Cortex of kidney (tissue), 1 donor: ENCODE measurements at places on chromosomes 5 and 9.

GRCh38 chr9:29325894-29326293, 1752.6 kb upstream of the C9orf72 start:
- no peak for DNase-seq

- no peak for DNase-seq
Observed at GRCh38 chr9:6133346-6134063, 82.1 kb upstream of the IL33 start.

DNA sequence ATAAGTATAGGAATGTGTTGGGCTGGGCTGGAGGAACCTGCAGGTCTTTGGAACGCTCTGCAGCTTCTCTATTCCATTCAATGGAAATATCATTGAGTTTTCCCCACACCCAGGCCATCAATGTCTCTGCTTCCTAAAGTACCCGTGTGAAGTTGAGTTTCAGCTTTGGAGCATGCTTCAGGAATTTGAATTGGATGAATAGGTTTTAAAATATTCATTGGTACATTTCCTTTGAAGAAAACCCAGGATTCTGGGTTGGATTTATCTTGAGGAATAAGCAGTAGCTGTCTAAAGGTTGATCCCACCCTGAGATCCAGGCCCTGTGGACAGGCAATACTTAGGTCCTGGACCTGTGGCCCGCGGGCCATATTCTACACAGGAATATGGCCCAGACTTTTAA, 37.3 kb downstream of the INSYN2B start:
- no peak for DNase-seq

- no peak for DNase-seq
Observed at GRCh38 chr9:4973246-4973645, 11.8 kb upstream of the JAK2 start.

- DNase-seq = no peak
Observed at GRCh38 chr9:15229409-15229808, 77.6 kb downstream of the TTC39B start.

DNA sequence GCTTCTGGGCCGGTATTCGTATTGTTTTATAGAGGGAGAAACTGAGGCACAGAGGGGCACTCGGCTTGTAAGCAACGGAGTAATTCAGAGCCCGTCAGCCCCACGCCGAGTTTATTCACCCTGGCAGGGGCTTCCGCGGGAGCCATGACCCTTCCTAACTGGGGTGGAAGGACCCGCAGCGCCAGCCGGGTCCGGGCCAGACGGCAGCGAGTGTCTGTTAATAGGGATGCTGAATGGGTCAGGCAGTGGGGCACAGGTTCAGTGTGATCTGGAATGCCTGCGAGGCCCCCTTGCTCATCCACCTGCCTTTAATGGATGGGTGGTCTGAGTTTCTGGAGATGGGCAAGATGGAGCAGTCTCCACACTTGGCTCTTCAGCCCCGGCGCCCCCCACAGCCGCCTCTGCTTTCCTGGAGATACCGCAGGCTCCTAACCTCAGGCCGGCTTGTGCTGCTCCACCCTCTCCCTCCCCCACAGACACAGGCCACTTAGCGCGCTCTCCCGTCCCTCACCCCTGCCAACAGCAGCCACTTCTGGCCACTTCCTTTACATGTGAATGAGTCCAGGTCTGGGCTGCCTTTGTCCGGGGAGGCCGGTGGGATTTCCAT, 147.1 kb downstream of the ERCC6L2 start:
- no peak for DNase-seq

DNA sequence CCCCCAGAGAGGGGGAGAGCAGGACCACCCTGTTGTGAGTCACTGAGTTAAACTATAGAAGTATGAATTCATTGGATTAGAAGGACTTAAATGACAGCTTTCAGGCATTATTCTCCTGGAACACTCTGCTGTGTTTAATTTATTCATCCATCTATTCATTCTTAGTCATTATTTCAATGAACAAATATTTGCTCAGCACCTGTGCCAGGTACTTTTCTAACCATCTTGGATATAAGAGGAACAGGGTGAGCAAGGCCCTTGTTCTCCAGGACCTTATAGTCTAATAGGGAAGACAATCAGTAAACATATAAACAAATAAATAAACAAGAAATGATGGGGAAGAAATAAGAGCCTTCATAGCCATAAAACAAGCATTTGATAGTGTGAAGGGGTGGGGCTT, 483.9 kb upstream of the BRINP1 start:
- no peak for DNase-seq

DNA sequence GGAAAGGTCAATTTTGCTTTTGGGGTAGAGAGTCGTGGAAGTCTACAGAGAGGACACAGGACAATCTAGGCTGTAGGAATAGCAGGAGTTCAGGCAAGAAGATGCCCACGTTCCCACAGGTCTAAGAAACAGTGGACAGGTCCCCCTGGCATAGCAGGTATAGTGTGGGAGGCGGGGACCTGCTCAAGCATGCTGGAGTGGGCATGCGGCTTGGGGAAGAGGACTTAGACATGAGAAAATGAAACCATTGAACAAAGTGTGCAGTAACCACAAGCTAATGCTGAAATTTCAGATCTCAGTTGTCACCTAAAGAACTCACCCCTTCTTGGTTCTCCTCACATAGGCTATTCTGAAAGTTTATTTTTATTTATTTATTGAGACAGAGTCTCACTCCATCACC, 142.8 kb upstream of the EFNA5 start:
- no peak for DNase-seq

DNA sequence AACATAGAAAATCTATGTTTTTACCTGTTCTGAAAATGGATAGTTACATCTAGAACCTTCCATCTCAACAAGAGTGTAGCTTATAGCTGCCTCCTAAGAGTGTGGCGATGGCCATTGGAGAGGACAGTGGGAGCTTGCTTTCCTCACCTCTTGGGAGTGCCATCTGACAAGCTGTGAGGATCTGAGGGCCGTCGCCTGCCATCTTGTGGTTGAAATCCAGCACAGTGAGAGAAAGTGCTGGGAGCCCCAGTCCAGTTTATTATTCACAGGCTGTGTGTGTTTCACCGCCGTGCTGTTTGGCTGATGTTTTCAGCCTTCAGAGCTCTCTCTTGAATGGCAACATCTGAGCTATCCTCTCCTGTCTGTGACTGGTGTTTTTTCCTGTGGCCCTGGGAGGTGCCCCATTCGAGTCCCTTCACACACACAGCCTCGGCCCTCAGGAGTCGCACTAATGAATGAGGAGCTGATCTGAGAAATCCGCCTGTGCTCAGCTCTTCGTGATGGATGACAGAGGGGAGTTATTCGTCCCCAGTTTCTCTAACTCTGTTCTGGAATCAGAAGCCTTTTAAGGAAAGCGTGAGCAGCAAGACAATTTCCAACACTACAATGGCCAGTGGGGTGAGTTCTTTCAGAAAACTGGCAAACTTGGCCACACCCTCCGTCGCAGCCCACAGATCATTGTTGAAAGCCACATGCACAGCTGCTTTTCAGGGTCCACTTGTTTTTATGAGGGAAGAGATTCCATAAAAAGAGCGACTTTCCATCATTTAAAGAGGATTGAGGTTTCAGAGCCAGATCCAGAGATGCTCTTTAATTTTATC, 170.3 kb downstream of the PDZD2 start:
- no peak for DNase-seq

DNA sequence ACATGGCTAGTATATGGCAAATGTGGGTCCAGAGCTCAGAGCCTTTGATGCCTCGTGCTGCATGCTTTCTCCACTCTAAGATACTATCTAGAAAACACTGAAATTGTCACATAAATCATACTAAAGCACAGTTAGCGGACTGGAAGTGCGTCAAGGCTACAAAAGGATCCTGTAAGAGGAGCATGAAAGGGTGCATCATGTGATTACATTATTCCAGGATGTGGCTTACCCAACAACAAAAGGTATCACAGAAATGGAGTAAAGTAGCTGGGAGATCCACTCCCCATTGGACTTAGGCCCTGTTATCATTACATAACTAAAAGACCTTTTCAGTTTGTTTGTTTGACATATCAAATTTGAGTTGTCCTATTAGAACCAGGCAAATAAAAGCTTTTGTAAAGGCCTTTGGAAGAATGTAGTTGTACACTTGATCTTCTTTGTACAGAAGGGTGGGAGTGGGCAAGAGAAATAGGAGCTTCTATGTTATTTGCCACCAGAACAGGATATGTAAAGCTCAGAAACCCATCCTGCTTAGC, 6.9 kb downstream of the SLC31A1 start:
- DNase-seq = no peak

DNA sequence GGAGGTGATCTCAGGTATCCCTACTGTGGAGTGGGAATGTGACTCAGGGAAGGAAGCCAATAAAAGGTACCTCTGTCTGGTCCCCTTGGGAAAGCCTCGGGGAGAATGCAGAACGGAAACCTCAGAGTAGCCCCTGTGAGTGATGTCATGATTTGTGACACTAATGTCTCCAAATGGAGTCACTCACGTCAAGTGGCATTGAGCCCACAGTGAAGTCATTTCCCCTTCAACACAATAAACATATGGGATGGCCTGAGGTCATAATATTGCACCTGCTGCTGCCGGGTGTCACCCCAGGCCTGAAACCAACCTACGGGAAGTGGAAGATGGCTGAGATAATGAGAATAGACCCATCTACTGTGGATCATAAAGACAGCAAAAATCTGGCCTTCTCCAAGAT, 75.9 kb upstream of the GOLM1 start:
- no peak for DNase-seq

DNA sequence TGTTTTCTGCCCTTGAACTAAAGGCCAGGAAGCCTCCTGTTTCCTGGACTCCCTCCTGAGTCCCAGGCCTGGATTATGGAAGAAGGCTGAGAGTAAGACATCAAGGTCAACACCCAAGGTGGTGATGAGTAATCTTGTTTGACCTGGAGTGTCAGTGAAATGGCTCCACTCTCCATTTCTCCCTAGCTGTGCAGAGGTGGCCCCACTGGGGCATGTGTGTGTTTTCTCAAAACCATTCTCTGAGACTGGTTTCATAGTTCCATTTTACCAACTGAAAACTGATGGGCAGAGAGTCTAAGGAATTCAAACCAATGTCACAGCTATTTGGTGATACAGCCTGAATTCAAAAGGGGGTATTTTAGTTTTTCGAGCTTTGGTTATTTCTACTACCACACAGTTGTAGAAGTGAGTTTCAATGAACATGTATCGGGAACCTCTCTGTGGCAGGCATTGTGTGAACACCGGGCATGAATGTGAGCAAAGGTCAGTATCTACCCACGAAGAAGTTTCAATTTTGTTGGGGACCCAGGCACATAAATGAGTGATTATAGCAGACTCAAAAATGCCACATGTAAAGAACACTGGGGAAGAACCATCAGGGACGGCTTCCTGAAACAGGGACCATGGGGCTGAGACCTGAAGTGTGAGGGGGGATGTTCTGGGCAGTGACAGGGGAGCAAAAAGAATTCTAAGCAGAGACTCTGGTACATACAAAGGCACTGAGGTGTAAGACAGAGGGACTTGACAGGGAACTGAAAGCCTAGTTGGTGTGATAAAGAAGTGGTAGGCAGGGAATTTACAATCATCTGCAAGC, 269.6 kb upstream of the KLF4 start:
- no peak for DNase-seq

- no peak for DNase-seq
Observed at GRCh38 chr5:112479418-112479817, 60.3 kb upstream of the EPB41L4A start.

GRCh38 chr9:19116107-19116790, 11.0 kb downstream of the PLIN2 start:
- no peak for DNase-seq

GRCh38 chr9:13974891-13975290, 339.1 kb downstream of the NFIB start:
- no peak for DNase-seq

- DNase-seq = no peak
Observed at GRCh38 chr9:32969270-32969669, 32.2 kb downstream of the APTX start.

DNA sequence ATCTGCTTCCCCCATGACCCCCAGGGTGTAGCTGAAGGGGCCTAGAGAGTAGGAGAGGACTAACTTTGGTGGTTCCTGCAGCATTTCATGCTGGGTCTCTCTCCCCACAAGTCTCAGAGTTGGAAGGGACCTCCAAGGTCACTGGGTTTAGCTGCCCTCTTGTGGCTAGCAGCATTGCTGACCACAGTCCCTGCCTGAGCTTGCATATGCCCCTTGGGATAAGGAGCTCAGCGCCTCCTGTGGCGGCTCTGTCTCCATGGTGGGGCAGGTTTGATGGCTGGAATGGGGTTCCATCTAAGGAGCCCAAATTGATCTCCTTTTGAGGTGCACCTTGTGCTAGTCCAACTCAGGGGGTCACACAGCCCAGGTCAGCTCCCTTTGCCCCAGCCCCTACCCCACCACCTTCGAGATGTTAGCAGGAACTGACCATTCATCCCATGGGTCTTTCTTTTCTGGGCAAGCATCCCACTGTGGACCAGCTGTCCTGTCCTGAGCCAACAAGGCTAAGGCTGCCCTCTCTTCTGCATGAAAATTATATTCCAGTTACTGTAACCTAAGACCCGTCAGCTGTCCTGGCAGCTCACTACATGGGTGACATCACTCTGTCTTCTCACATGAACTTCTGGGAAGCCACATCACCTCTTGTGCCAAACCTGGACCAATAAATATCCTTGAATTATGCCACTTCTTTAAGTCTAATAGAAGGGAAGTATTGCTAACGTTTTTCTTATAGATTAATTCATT, 196.2 kb downstream of the HSPA4 start:
- DNase-seq = no peak

DNA sequence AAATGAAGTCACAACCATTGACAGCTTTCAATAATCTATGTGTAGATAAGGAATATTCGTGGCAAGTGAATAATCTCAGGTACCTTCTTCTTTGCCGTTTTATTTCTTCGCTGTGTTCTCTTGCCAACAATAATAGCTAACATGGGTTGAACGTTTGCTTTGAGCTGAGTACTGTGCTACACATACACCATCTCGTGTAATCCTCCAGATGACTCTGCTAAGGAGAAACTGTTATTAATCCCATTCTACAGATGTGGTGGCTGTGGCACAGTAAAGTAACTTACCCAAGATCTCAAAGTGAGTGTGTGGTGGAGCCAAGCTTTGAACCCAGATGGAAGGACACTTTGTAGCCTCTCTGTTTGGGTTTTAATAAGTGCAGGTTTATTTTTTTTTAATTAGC, 179.7 kb downstream of the C9orf152 start:
- no peak for DNase-seq

DNA sequence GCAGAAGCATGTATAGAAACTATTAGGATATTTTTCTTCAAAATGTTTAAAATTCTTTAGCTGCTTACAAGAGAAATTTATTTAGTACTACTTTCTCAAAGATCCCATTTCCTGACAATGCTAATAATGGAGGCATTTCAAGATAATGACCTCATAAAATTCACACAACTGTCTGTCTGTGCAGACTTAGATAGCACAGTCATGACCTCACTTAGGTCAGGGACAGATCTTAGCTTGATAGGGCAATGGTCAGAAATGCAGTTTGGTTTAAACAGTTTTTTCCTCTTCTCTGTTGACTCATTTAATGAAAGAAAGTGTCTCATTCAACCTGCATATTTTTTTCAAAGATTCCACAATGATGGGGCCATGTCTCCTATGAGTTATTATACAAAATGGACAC, 128.4 kb downstream of the GRIA1 start:
- no peak for DNase-seq

- DNase-seq = no peak
Observed at GRCh38 chr5:62342476-62342837, 36.5 kb downstream of the KIF2A start.

GRCh38 chr9:81848472-81848871, 79.8 kb upstream of the SPATA31D4 start:
- no peak for DNase-seq

GRCh38 chr5:135944967-135945560, 9.7 kb downstream of the LECT2 start:
- DNase-seq = no peak

GRCh38 chr5:62093976-62094375, 212.0 kb upstream of the KIF2A start:
- no peak for DNase-seq
